NCI-H345 (cell line): ENCODE measurements at places on chromosomes 4 and X.

- no peak for DNase-seq
These were observed 337.3 kb downstream of the NLGN4X start for GRCh38 chrX:5891378-5891777.

GRCh38 chrX:13383907-13384306, 64.1 kb upstream of the ATXN3L start:
- no peak for DNase-seq

- DNase-seq: no peak
These were observed 134.6 kb downstream of the ASMT start for GRCh38 chrX:1749499-1749898.

- no peak for DNase-seq
These were observed 325.2 kb downstream of the CAMK2D start for GRCh38 chr4:113436360-113436759.

- DNase-seq: no peak
These were observed 26.8 kb upstream of the CLDN24 start for GRCh38 chr4:183348706-183349659.

DNA sequence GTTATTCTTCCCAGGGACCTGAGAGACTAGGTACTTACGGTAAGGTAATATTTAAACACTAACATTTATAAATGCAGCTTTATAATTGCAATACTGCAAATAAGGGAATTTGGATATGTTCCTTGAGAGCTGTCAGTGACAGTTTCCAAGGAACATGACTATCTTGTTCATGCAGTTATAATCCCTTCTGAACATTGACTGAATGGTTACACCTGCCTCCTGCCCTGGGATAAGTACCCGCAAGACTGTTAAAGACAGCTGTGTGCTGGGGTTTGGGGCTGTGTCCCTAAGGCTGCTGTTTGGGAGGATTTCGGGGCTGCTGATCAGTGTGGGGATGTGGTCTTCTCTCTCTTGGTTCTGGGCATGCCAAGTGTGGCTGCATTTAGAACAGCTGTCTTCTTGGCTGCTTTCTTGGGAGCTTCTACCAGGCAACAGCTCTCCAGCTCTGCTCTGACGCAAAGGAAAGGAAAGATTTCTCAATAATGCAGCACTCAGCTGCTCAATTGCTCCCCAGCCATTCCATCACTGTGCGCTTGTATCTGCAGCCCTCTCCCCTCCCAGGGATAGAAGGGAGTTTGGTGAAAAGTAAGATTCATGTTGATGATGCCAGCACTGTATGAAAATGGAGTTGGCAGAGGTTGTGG, 298.8 kb upstream of the TAPT1 start:
- DNase-seq: no peak

- DNase-seq: no peak
These were observed 225.8 kb upstream of the TRAM1L1 start for GRCh38 chr4:117311215-117311614.
